AG09309 (cell line): ENCODE measurements at places on chromosomes 6 and 20.
A peak's percentile ranks its signal among the peaks of the same experiment; 100 is the strongest.

- peak; percentile 72 for DNase-seq
These were observed 94.0 kb upstream of the HIVEP1 start for GRCh38 chr6:11917951-11918738.

DNA sequence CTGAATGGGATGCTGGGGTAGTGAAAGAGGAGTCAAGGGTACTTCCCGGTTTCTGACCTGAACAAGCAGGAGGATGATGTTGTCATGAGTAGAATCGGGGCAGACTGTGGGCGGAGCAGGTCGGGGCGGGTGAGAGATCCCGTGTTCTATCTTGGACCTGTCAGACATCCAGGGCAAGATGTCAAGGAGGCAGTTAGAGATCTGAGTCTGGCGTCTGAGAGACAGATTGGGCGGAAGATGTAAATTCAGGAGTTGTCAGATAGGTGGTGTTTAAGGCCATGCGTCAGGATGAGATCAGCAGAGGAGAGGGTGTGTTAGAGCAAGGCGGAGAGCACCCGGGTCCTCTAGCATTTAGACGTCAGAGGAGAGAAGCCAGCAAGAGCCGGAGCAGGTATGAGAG is 115.5 kb downstream of the DLGAP4 start:
- no peak for DNase-seq

GRCh38 chr20:40160097-40160550 is 528.9 kb downstream of the MAFB start:
- DNase-seq = peak; percentile 1

- DNase-seq = no peak
These were observed 826 bp upstream of the PYGB start for GRCh38 chr20:25247000-25247517.

- DNase-seq = no peak
These were observed 31.0 kb downstream of the ANKS1A start for GRCh38 chr6:34920097-34920496.

GRCh38 chr20:41497186-41497895 is 120.8 kb downstream of the CHD6 start:
- DNase-seq = no peak

GRCh38 chr6:106125925-106126435 is 39.8 kb downstream of the PRDM1 start:
- no peak for DNase-seq

GRCh38 chr6:87922196-87922946 is 125.3 kb upstream of the SPACA1 start:
- no peak for DNase-seq

DNA sequence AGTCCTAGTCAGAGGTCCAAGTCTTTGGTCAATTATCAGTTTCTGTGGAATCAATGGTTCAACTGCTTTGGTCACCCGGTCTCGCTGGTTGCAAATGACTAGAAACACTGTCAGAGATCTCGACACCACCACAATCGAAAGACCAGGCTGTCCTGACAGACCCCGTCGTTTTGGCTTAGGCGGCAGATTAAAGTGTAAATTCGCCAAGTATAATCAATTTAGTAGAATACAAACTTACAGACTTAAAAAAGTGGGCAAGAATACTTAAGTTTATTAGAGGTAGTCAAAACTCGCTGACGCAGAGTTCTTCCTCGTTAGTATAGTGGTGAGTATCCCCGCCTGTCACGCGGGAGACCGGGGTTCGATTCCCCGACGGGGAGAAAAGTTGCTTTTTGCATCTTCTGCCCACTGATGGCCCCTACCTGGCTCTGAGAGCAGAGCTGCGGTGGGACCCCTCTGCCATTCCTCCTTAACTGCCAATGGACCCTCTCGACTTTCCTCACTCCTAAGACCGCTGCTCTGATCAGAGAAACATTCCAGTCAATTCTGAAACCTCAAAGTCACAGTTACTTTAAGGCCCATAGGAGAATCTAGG is 30.6 kb upstream of the ZNF184 start:
- peak; percentile 40 for DNase-seq

GRCh38 chr6:139868576-139868975 is 494.1 kb upstream of the CITED2 start:
- no peak for DNase-seq

GRCh38 chr20:38078084-38078483 is 44.5 kb downstream of the RPRD1B start:
- no peak for DNase-seq

DNA sequence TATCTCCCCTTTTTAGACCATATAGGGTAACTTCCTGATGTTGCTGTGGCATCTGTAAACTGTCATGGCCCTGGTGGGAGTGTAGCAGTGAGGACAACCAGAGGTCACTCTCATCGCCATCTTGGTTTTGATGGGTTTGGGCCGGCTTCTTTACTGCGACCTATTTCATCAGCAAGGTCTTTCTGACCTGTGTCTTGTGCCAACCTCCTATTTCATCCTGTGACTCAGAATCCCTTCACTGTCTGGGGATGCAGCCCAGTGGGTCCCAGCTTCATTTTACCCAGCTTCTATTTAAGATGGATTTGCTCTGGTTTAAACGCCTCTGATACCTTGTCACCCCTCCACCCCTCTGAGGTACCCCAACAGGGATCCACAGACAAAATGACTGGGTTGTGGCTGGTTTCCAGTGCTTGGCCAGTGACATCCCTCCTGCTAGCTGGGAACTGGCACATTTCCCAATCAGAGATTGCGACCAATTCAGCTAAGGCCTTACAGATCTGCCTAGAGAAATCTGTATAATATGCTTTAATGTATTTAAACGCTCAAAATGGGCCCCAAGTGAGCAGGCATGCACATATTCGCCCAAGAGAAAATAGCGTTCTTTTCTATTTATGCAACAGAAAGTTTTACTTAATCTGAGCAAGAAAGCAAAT is 315.6 kb upstream of the QKI start:
- no peak for DNase-seq

DNA sequence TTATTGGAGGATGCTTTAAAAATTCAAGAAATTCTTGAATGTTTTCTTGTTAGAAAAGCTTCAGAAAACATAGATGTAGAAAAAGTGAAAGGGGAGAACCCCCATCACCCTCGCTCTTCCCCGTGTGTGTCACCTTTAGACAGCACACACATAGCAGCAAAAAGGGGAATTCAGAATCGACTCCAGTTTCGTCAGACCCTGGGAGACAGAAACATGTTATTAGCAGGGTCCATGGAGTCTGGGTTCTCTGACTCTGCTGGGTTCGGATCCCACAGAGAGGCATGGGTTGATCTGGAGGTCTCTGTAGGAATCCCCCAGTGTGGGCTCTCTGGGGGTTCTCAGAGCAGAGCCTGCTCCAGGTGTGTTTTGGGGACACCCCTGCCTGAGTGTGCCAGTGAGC is 43.7 kb downstream of the ARHGAP40 start:
- DNase-seq = no peak

DNA sequence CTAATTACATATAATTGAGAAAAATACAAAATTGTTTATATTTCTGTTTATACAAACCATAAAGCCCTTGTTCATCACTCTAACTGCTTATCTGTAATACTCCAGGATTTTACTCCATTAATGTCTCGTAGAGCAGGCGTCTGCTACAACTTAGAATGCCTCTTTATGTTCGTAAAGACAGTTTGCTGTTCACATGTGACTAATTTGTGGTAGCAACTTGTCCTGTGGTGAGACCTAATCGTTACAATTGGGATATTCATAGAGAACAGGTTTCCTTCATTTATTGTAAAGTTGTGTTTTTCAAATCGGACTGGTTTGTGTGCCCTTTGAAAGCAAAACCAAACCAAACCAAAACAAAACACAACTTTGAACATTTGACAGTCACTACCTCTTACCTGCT is 149.7 kb downstream of the ASCC3 start:
- DNase-seq = no peak

DNA sequence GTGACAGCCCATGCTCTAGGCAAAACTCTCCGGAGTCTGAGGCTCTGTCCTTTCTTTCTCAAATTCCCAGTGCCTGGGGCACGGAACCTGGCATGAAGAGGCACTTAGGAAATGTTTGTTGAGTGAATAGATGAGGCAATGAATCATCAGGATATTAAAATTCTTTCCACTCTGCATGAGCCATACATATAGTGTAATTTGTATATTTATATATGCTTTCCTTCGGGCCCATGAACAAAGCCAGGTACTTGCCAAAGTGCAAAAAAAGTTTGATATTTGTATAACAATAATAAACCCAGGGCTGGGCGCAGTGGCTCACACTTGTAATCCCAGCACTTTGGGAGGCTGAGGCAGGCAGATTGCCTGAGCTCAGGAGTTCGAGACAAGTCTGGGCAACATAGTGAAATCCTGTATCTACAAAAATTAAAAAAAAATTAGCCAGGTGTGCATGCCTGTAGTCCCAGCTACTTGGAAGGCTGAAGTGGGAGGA is 212.3 kb upstream of the ZNF217 start:
- DNase-seq = no peak

- DNase-seq = peak; percentile 14
These were observed 2.3 kb upstream of the LYRM2 start for GRCh38 chr6:89640804-89641203.

DNA sequence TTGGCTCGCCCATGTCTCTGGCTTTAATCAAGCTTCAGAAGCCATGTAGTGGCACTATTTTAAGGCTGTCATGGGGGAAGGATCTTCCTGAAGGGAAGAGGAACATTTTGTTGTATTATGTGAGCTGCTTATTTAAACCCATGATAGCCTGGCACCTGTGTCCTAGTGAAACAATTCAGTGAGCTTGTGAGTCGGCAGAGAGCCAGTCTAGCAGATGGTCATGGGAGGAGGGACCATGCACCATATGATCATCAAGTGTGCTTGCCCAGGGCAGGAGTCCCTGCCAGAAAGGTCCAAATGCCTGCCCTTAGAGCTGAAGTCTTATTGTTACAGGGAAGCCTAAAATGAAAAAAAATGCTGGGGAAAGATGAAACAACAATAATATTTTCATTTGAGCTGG is 132.9 kb downstream of the PRDM13 start:
- DNase-seq = no peak

DNA sequence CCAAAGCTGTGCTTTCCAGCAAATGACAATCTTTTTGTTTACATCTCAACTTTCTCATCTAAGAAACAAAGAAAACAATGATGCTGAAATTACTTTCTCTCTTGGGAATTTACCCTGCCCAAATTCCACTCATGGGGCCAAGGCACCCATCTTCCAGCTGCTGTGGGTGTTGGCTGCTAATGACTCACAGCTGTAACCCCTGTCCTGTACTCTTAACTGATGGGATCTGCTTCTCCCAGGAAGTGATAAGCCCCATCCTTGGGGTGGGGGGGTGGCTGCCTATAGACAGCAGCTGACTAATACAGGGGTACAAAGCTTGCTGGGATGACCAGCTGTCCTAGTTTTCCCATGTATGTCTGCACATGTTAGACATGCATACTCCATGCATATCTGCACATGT is 938.6 kb downstream of the C6orf118 start:
- no peak for DNase-seq

- no peak for DNase-seq
These were observed 669 bp upstream of the PEX6 start for GRCh38 chr6:42979523-42980177.

DNA sequence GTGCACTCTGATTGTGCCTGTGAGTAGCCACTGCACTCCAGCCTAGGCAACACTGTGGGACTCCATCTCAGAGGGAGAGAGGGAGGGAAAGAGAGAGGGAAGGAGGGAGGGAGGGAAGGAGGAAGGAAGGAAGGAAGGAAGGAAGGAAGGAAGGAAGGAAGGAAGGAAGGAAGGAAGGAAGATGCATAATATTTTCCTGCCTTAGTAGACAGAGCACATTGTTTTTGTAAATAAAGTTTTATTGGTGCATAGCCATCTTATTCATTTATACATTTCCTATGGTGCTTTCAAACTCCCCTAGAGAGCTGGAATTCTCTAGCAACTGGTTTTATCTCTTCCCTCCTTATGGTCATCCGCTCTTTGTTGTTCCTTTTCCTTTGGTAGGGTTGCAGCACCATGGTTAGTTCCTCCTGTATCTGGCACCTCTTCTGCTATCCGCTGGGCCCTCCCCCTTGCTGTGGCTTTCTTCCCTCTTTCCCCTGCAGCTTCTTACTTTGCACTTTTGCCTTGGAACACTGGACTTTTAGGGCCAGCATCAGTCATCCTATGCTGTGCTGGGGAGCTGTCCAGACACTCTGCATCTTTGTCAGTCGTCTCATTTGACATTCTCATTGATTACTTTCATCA is 20.2 kb downstream of the GPR6 start:
- DNase-seq = no peak

- DNase-seq = no peak
These were observed 116.7 kb downstream of the SOX4 start for GRCh38 chr6:21710216-21710615.

GRCh38 chr6:56193846-56194245 is 53.5 kb downstream of the COL21A1 start:
- no peak for DNase-seq

DNA sequence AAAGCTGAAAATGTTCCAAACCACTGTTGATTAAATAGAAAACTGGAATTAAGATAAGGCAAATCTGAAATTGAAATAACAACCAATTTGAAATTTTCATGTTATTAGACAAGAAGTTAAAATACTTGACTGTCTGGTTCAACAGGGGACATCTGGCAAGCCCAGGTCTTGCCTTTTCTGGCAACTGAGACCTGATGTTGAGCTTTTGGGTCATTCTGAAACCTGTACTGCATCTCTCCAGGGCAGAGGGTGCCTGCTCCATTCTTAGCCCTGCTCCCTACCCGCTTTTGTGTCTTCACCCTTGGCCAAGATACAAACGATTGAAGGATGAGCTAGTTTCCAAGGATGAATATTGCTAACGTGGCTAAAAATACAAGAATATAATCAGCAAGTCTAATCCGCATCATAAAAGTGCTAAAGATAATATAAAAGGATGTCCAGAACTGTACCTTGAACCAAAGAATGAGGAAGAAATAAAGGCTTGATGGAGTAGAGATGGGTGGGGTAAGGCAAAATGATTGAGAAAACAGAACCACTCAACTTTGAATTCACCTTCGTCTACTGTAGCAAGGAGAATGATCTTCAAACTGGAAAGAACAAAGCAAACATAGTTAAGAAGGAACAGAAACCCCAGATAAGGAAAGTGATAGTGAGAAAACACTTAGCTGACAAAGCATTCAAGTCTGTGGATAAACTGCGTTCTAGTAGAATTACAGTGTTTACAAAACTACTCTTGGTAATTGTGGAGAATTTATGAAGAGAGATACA is 109.8 kb upstream of the MAN1A1 start:
- no peak for DNase-seq

DNA sequence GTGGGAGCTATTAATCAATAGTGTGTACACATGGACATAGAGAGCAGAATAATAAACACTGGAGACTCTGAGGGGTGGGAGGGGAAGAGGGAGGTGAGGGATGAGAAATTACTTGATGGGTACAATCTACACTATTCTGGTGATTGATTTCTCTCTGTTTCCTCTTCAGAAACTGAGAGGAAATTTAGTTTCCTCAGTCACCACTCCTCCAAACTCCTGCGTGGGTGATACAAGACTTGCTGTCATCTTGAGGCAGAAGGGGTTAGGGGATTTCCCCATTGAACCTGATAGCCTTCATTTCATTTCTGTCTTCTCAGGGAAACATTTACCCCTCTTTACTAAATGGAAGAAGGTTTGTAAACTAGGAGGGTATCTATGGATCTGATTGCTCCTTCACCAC is 84.3 kb upstream of the ESR1 start:
- DNase-seq = no peak

GRCh38 chr6:15596186-15596896 is 66.5 kb downstream of the DTNBP1 start:
- DNase-seq = no peak

GRCh38 chr6:140183881-140184280 is 809.4 kb upstream of the CITED2 start:
- DNase-seq = peak; percentile 86

- no peak for DNase-seq
These were observed 105.2 kb downstream of the OR2B2 start for GRCh38 chr6:27806981-27807440.
